Ammon's horn (tissue), 1 donor: ENCODE measurements at places on chromosomes 11 and 22.

- DNase-seq, result peak; percentile 42
Measured at GRCh38 chr22:42901790-42902508, 44.9 kb upstream of the ARFGAP3 start.

DNA sequence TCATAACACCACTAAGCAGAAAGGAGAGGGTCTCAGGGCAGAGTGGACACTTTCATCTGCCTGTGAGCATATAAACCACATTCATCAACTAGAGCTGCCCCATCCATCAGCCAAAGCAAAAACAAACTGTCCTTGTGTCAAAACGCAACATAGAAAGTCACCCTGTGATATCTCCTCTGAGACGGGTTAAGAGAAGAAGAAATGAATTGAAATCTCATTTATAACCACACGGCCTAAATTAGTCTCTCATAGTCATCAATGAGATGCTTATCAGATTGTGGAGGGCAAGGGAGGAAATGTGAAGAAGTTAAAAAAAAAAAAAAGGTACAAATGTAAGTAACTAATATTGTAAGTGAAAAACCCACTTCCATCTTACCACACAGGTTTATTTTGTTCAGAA lies 75.7 kb downstream of the SIK3 start:
- peak; percentile 50 for DNase-seq

DNA sequence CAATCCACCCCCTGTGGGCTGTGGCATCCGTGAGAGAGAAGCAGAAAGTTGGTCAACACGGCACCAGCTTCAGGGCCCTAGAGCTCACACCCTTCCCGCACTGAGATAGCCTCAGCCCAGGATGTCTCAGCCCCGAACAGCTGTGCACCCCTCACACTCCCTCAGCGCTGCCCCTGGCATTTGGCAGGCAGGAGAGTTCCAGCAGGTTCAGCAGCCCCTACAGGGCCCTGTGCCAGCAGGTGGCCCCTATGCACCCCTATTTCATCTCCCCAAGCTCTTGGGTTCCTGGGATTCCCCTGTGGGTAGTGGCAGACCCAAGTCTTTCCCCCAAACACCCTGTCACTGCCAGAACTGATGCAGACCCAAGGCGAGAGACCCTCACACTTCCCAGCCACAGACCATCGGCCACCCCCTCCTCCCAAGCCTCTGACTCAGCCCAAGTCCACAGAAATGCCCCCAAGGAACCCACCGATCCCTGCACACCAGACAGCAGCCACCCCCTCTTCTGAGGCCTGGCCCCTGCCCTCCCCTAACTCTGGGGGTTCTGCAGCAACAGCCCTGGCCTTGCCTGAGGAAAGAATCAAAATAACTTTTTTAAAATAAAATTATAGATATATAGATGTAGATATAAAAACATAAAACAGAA lies 183.6 kb downstream of the IGLL1 start:
- DNase-seq, result no peak

GRCh38 chr22:47189056-47189916 lies 426.8 kb downstream of the TBC1D22A start:
- DNase-seq, result no peak

DNA sequence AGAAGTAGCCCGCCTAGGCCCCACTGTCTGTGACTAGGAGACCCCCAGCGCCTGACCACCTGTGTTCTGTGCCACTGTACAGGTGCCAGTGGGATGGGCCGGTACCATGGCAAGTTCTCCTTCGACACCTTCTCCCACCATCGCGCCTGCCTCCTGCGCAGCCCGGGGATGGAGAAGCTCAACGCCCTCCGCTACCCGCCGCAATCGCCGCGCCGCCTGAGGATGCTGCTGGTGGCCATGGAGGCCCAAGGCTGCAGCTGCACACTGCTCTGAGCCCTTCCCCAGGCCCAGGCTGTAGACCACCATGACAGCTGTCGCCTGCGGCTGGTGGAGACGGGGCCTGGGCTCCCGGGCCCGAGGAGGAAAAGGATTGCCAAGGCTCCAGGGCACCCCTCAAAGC lies 2.8 kb upstream of the NDUFS8 start:
- no peak for DNase-seq

DNA sequence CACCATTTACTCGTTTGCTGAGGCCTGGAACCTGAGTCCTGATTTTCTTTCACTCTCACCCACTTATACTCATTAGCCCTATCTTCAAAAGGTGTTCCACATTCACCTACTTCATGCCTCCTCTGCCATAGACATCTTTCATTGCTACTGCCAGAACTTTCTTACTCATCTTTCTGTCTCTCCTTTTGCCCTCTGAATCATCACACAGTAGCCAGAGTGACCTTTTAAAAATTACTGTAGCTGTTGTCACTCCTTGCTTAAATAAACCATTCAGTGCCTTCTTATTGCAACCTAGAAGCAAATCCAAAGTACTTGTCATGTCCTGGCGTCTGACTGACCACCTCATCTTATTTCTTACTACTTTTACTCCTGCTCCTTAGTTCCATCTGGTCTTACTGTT lies 38.2 kb downstream of the ATXN10 start:
- no peak for DNase-seq

GRCh38 chr11:48104568-48104924 lies 112.1 kb upstream of the OR4B1 start:
- no peak for DNase-seq

GRCh38 chr11:15607361-15608036 lies 492.8 kb downstream of the INSC start:
- no peak for DNase-seq

- no peak for DNase-seq
Measured at GRCh38 chr22:46537946-46538813, 760 bp upstream of the CELSR1 start.

- no peak for DNase-seq
Measured at GRCh38 chr11:112404112-112404511, 143.5 kb upstream of the PLET1 start.

- no peak for DNase-seq
Measured at GRCh38 chr11:116065986-116066385, 561.8 kb upstream of the CADM1 start.

DNA sequence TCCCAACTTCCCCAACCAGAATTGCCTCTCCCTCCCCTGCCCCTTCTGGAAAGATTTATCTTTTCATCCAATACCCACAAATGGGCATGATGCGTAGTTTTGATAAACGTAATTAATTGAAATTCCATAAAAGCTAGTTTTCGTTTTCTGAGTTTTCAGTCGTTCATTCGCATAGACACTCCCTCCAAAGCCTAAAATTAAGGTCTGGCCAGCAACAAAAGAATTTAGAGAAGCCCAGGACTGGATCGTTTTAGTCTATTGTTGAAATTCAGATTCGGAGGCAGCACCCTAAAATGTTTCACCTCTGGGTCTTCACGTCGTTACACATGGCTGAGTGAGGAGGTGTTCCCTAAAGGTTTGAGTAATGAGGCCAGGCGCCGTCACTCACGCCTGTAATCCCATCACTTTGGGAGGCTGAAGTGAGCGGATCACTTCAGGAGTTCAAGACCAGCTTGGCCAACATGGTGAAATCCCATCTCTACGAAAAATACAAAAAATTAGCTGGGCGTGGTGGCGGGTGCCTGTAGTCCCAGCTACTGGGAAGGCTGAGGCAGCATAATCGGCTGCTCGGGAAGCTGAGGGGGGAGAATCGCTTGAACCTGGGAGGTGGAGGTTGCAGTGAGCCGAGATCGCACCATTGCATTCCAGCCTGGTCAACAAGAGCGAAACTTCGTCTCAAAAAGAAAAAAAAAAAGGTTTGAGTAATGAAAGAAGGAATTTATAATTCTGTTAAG lies 589 bp upstream of the NDUFC2 start:
- DNase-seq, result no peak

GRCh38 chr22:35649636-35650250 lies 1.5 kb downstream of the APOL6 start:
- DNase-seq, result no peak

- DNase-seq, result no peak
Measured at GRCh38 chr11:113419454-113420003, 31.9 kb downstream of the ANKK1 start.

DNA sequence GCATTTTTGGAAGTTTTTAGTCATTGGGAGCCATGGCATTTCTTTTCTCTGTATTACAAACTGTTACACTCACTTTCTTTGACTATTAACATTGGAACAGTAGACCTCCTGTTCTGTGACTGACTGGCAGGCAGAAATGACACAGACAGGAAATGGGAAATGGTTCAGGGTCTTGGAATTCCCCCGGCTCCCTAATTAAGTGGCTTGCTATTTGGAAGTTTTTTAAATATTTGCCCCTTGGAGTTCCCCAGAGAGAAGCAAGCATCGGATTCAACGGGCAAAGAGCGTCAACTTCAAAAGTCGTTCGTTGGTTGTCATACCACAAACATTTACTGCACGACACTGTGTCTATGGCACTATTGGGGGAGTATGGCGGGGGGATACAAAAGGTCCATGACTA lies 1.1 kb upstream of the BIRC2 start:
- DNase-seq, result no peak

DNA sequence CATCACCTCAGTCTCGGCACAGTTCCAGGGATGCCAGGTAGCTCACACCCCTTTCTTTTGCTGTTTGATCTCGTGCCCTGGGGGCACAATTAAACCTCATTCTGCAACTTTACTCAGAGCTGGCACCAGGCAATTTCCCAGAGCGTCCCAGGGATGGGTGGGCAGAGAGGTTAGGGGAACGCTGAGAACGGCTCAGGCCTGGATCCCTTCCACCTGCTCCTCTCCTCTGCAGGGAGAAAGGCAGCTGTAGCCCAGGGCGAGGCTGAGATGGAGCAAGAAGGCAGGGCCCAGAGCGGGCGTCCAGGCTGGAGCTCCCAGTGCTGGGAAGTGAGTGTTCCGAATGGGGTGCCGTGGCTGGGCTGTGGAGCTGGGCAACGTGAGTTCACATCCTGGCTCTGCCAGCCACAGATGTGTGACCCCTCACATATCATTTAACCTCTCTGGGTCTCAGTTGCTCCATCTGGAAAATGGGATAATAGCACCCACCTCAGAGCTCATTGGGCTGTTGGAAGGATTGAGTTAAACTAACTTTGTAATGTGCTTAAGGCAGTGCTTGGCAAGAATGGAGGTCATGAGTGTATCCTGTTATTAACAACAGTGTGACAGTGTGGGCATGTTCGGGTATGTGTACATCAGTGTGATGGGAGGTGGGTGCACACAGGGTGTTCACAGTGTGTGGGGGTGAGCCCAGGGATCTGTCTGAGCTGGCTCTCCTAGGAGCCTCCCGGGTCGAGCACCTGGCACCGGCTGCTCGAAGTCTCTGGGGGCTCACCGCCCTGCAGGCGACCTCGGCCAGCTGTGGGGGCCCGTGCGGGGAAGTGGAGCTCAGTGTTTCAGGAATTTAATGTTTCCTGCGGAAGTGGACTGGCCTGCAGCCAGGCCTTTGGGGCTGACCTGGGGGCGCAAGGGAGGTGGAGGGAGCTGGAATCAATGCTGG lies 15.5 kb downstream of the OTUB1 start:
- DNase-seq, result no peak

- no peak for DNase-seq
Measured at GRCh38 chr11:99803501-99803900, 782.8 kb downstream of the CNTN5 start.
